ENCODE measurements at places on chromosomes 3 and 15.
A peak's percentile ranks its signal among the peaks of the same experiment; 100 is the strongest.

- DNase-seq, result peak; percentile 57
These were observed 72.2 kb downstream of the SMAD6 start for GRCh38 chr15:66774001-66774814.

GRCh38 chr3:133662278-133662651 lies 524 bp upstream of the TOPBP1 start:
- no peak for DNase-seq

- no peak for DNase-seq
These were observed 267.5 kb downstream of the VGLL3 start for GRCh38 chr3:86723433-86723832.

DNA sequence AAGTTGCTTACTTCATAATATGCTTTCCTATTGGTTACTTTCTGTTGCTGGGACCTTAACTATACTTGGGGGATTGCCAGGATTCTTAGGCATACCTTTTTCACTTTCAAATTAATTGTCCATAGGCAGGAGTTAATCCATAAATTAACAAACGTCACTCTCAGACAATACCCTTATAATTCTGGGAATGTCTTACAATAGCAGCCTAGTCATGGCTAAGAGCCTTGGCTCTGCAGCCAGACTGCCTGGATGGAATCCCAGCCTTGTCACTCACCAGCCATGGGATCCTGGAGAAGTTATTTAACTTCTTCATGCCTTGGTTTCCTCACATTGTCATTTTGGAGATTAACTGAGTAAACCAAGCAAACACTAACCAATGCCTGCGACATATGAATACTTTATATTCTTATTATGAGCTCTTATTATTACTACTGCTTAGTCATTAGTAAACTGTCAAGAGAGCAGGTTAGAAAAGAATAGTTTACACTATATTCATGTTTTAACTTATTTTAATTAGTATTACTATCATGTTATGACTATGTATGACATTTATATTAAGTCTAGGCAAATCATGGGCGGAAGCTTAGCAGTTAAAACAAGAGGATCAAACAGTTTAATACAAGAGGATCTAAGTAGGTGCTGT lies 29.0 kb downstream of the GYG1 start:
- no peak for DNase-seq

GRCh38 chr3:123795471-123796251 lies 88.5 kb downstream of the MYLK start:
- no peak for DNase-seq

DNA sequence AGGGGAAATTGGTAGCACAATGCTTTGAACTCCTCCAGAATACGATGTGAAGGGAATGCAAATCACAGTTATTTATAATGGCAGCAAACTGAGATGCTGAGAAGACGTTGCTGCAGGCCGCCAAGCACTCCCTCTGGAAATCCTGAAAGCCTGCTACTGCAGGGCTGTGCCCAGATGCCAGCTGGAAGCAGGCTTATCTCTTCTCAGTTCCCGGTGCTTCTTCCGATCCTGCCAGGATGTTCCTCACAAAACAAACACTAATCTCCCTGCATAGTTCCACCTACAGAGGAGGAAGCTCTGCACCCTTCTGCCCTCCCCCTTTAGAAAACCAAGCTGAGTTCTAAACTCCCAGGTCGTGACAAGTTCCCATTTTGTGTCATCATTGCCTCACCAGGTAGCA lies 201.7 kb upstream of the BCL6 start:
- DNase-seq, result no peak

DNA sequence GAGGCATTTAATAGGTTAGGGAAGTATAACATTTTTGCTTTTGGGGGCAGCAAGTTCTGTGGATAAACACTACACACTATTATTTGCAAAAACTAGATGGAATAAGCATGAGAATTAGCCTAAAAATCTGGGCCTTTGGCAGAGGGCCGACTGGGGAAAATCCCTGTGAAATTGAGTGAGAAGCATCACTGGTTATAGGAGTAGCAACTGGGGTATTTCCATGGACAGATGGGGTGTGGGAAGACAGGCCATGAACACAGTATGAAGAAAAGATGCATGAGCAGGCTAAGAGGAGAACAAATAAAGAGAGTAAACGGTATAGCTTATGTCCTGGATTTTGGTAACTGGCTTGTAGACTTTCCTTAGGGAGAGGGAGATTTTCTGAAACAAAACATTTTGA lies 32.9 kb upstream of the CSPG5 start:
- DNase-seq, result no peak

GRCh38 chr15:90145761-90146160 lies 43.5 kb upstream of the IDH2 start:
- DNase-seq, result no peak

GRCh38 chr3:197752107-197752506 lies 2.4 kb downstream of the FYTTD1 start:
- no peak for DNase-seq

- no peak for DNase-seq
These were observed 449.5 kb downstream of the SHQ1 start for GRCh38 chr3:72398781-72399180.

DNA sequence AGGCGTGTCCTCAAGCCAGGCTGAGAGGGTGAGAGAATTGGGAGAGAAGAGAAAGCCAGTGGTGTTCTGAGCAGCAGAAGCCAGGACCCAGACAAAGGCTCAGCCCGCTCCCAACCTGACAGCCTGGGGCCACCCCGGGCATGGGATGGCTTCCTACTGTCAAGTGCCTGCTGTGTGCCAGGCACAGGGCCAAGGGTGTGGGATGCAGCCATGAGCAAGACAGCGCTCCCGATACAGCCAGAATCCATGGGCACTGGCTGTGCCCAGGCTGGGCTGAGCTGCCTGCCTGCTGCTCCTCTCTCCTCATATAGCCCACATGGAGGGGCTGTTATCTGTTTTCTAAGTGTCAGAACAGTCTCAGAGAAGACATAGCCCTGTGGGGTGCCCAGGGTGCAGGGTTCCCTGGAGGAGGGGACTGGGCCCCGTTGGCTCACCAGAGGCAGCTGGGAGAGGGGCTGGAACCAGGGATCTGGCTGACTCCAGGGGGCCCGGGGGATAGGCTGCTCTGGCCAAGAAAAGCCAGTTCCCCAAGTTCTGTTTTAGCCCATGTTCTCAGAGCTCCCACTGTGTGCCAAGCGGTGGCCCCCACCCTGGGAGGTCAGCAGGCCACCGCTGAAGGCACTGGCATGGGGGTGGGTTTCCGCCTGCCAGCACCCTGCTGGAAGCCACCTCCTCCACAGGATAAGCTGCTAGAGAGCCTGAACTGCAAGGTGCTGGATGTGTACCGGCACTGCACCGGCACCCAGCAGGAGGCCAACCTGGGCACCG lies 39.0 kb downstream of the CFAP100 start:
- no peak for DNase-seq

DNA sequence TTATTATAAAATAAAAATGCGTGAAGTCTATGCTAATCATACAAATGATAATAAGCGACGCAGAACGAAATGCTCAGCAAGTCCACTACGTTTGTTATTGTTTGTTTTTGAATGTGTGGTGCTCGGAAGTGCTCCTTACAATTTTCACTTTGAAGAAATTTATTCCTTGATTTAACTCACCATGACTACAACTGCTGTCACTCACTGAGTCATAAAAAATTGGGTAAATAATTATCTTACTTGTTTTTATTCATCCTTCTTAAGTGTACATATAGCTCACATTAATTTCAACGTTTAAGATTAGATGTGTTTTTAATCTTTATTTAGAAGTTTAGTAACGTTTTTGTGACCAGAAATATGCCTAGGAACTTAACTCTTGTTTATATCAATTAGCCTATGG lies 66.7 kb upstream of the NANOGP8 start:
- no peak for DNase-seq

DNA sequence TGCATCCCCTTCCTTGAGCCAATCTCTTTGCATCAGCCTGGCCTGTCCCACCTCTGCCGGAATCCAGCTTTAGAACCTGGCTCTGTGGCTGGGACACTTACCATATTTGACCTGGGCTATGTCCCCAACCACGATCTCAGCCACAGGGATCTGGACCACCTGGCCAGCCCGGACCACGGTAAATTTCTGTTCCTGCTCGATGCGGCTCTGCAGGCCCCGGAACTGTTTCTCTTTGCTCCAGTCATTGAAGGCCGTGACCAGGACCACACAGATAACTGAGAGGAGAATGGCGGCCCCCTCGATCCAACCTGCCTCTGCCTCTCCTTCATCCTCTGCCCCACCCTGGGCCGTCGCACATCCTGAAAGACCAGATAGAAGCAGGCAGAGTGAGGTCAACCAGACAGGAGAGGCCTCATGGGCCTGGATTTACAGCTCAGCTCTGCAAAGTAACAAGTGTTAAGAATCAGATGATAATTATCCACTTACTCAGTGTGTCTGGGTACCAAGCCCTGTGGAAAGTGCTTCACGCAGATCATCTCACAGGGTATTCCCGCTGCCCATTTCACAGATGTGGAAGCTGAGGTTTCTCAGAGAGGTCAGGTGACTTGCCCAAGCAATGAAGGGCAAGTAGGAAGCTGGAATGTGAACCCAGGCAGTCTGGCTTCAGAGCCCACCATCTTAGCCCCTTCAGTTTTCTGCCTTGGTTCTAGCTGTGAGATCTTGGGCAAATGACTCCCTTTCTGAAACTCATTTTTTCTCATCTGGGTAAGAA lies 81.3 kb upstream of the SEC13 start:
- DNase-seq, result no peak

DNA sequence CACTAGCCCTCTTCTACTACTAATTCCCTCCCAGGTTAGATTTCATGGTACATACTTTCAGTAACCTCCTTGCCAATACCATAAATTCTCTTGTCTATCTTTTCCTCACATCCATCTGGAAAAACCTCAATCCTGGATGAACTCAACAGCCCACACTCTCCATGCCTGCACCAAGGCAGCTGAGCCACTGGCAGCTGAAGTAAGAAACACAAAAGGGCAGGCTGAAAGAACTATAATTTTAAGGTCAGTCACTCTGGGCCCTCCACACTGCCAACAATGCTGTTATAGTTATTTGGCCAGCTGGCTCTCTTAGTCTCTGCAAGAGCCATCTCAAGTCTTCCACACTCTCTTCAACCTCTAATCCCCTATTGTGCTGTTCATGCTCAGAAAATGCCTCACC lies 15.1 kb upstream of the TIPARP start:
- DNase-seq, result no peak

DNA sequence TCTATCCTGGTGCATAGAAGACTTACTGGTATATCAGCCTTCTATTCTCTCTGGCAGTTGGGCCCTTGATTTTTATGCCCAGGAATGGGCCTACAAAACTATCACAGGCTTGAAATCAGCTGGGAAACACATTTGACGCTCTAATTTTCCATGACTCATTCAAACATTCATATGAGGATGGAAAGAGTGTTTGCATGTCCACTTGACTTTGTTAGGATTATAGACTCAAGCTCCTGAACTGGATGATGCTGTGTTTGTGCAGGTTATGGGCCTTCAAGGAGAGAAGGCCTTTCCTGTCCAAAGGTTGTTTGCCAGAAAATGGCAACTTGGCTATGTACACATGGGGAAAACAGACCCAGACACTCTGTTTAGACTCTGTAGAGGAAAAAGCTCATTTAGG lies 219.9 kb downstream of the GAP43 start:
- DNase-seq, result no peak

DNA sequence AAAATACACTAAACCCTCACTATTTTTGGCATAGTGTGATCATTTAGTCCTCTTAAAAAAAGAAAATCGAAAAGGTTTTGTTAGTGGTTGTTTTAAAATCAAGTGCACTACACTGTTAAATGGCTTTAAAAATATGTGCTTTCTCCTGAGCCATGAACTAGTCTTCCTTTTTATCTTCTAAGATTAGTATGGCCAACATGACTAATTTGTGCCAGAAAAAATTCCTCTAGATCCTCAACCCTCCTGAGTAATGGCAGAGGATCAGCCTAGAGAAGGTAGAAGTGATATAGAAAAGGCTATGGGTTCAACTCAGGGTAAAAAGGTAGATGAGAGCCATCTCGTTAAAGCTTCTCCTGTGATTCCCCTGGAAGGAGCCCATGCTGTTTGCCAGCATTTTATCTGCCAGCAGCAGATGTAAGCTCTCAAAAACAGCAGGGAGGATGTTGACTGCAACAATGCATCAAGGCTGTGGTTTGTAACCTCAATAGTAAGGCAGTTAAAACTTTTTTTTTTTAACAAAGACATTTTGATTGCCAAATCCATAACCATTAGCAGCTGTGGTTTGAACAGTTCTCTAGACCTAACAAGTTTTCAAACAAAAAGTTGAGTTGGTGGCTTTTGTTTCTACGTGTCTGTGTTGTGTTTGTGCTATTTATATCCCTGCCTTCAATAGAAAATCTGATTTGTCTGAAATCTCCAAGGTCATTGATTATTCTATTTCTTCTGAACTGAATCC lies 30.2 kb upstream of the ZNF609 start:
- peak; percentile 90 for DNase-seq

GRCh38 chr15:51558876-51559275 lies 63.7 kb downstream of the DMXL2 start:
- DNase-seq, result no peak

- DNase-seq, result no peak
These were observed 260.9 kb upstream of the CFAP20DC start for GRCh38 chr3:59310736-59311135.

- DNase-seq, result no peak
These were observed 99.8 kb downstream of the MYH15 start for GRCh38 chr3:108410531-108410984.

DNA sequence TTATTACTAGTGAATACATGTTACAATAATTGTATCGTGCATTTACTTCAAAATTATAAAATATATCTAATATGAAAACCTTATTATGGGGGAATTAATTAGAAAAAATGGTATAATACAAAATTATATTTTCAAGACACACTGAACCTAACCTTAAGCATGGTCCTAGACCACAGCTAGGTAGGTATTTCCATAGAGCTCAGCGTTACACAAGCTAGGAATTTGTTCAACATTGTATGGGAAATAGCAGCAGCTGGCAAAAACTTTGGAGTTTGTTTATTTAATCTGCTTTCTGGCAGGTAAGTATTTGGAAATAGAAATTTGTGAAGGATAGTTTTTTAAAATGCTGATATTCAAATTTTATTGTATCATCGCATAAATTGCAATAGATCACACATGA lies 52.9 kb downstream of the BCHE start:
- DNase-seq, result no peak

DNA sequence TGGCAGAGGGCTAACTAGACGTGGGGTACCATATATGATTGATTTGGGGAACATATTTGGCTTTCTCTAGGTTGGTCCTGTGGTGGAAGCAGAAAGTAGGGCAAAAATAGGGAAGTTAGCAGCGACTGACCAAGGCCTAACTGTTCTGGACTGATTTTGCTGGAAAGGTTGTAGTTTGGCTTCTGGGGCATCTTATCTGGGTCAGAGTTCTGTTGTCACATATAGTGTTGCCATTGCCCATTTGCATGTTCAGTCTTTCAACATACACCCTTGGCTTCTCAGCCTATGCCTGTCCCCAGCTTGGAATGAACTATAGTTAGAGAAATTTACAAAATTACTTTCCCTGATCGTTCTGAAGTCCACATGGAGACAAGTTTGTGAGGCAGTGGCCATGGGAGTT lies 426.5 kb downstream of the TBC1D5 start:
- DNase-seq, result no peak

DNA sequence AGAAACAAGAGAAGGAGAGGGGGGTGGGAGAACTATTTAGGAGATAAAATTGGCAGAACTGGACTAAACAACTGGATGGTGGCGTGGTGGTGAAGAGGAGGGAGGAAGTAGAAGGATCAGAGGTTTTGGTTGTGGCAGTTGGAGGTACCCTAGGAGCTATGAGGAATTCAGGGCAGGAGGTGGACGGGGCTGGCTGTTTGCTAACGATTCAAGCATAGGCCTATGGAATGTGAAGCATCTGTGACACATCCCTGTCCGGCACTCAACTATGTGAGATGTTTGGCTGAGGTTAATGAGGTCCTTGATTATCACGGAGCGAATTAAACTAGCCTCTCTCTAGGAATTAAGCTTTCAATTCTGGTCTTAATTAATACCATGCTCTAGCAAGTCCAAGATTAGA lies 13.5 kb downstream of the TARS3 start:
- DNase-seq, result peak; percentile 13

- no peak for DNase-seq
These were observed 14.7 kb downstream of the SHOX2 start for GRCh38 chr3:158091531-158091930.
